ENCODE measurements at places on chromosomes 4 and X.

GRCh38 chrX:144586756-144587155, 660.5 kb upstream of the SPANXN1 start:
- DNase-seq: no peak

DNA sequence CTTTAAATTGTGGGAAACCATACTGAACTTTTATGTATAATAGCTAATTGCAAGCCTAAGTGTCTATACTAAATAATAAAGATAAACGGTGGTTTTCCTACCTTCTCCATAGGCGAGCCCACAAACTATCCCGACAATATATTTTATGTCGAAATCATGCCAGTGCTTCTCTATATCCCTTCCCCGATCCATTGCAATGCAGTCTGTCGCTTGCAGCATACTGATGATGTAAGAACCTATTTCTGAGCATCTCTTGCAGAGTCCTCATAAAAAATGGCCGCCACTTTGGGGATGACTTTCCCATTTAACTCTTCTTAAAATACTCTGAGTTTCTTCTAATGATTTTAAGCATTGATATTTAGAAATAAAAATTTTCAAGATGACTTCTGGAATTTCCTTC, 58.1 kb upstream of the TLR3 start:
- no peak for DNase-seq

GRCh38 chr4:122700178-122700725, 32.3 kb upstream of the BBS12 start:
- DNase-seq: no peak

DNA sequence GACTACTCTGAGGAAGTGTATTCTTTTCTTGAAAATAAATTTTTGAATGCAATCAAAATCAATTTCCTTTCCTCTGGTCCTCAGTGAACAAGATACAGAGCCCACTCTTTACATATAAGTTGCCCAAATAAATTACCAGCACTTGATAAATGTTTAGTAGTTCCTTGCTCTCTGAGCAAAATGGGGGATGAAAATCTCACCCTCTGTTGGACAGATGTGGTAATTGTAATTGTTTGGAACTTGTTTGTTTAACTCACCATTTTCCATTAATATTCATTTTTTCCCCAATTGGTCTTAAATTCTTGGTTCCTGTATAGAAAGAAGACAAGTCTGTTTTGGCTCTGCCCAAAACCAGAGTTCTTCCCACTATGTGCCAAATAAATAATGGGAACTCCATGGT, 146.3 kb downstream of the LDB2 start:
- DNase-seq: no peak

DNA sequence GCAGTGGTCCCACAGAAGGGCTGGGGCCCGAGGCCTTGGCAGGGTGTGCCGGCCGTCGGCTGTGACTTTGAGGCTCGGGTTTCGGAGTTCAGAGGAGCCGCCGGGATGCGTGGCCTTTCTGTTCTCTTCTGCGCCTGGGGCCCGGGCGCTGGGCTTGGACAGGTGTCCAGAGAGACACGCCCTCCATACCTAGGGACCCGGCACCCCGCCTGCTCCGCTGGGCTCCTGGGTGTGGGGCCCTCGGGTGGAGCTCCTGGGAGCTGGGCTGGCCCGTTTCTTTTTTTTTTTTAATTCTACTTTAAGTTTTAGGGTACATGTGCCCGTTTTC, 11.3 kb downstream of the FGFRL1 start:
- no peak for DNase-seq

GRCh38 chr4:120922381-120923206, at the start of gene PRDM5:
Gene PRDM5, minus strand, starts transcription at chr4:120922726. Its CDS starts 118 bp downstream, at chr4:120922608.
- peak; percentile 54 for DNase-seq

DNA sequence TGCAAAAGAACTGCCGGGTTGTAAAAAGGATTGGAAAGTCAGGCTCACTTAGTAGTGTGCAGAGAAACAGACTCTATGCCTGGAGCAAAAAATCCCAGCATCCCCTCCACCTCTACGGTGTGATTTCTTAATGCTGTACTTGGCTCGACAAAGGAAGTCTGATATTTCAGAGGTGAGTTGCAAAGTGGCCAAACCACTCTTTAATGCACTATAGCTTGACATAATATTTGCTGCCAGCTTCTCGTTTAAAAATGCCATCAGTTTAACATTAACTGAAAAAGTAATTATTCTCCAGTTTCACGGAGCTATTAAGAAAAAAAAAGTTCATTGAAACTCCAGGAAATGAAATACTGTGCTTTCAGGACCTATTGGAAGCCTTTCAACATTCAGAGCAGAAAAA, 448.3 kb upstream of the ZFP42 start:
- DNase-seq: no peak

GRCh38 chr4:25090516-25090915, 59.8 kb upstream of the LGI2 start:
- DNase-seq: no peak

GRCh38 chr4:86536151-86536550, 58.0 kb upstream of the PTPN13 start:
- DNase-seq: no peak

DNA sequence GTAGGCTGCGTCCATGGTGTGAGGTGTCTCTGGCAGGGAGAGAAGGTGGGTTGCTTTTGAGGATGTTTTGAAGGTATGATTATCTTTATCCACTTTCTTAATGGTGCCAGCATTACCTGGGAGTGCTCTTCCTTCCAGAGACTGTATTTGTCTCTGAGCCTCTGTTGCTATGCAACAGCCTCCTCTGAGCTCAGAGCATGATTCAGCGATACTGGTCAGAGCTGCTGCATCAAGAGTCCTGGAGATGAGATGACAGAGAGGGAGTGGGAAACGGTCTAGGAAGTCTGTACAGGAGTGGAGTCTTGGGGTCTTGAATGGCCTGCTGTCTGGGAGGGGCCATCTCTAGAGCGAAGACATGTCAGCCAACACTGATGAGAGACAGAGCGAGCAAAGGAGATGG, 104.4 kb upstream of the RAB40AL start:
- no peak for DNase-seq

DNA sequence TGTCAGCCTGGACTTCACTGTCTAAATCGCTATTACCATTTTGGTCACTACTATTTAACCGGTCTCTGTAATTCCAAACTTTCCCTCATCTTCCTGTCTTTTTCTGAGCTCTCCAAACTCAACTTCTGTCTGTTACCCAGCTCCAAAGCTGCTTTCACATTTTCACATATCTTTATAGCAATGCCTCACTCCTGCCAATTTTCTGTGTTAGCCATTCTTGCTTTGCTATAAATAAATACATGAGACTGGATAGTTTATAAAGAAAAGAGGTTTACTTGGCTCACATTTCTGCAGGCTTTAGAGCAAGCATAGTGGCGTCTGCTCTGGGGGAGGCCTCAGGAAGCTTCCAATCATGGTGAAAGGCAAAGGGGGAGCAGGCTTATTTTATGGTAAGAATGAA, 368.3 kb upstream of the GNPDA2 start:
- DNase-seq: no peak

DNA sequence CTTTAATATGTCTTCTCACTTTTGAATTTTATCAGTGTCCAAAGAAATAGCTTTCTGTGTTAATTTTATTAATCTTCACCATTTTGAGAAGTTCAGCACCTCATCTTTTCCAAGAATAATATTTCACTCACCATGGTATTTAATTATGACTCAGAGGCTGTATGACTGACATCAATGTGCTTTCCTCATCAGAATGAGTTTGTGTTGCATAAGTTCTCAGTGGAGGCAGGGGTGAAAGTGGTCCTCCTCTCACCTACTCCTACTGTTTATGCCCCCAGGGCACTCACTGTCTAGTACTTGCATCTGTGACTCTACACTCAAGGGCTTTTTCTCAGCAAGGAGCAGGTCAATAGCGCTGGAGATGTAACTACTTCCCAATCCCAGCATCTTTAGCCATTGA, 905.3 kb upstream of the INTU start:
- DNase-seq: no peak

GRCh38 chr4:7938266-7938608, 1.4 kb downstream of the AFAP1 start:
- no peak for DNase-seq

- no peak for DNase-seq
These were observed 80.7 kb downstream of the ZAR1 start for GRCh38 chr4:48570646-48571220.

GRCh38 chr4:136390824-136391223, 1141.5 kb downstream of the PCDH18 start:
- no peak for DNase-seq

GRCh38 chr4:85107553-85107952, 141.1 kb upstream of the WDFY3 start:
- DNase-seq: peak; percentile 51

DNA sequence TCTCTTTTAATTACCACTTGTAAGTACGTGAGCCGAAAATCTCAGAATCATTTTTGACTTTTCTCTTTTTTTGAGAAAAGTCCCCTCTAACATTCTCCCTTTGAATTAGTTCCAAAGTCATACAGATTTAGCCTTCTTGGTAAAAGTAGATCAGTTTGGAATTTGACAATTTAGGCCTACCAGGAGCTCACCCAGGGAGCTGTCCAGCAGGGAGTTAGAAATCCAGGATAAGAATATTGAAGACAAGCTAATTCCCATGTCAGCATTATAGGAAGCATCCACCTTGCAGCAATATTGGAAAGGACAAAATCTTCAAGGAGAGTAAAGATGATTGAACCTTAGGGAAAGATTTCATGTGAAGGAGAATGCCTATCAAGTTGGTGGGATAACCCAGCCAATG, 352.2 kb upstream of the CPEB2 start:
- DNase-seq: no peak

GRCh38 chr4:87632469-87632868, 17.6 kb upstream of the DMP1 start:
- no peak for DNase-seq

- DNase-seq: no peak
These were observed 252.8 kb upstream of the SLC7A11 start for GRCh38 chr4:138494931-138495330.

DNA sequence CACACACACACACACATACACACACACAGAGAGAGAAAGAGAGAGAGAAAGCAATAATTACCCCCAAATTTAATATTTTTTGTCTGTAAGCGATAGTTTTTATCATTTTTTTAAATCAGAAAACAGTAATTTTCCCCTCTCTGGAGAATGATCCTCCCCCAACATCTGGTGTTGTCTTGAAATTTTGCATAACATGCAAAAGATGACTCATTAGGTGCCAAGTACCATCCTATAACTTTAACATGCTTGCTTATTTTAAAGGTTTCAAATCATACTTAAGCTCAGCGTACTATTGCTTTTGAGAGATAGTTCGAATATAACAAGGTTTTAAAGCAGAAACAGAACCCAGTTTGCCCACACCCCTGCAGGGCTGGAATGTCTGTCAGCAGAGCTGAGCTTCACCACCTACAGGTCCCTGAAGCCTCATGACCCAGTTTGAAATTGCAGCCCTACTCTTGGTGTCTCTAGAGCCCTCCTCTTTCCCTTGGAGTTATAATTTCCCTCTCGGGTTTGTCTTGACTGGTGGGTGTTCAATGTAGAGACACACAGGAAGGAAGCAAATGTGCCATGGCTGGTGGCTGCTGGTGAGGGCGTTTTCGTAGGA, 175.0 kb upstream of the HS3ST1 start:
- no peak for DNase-seq

- DNase-seq: peak; percentile 28
These were observed 81.4 kb downstream of the CEP44 start for GRCh38 chr4:174365018-174365587.

DNA sequence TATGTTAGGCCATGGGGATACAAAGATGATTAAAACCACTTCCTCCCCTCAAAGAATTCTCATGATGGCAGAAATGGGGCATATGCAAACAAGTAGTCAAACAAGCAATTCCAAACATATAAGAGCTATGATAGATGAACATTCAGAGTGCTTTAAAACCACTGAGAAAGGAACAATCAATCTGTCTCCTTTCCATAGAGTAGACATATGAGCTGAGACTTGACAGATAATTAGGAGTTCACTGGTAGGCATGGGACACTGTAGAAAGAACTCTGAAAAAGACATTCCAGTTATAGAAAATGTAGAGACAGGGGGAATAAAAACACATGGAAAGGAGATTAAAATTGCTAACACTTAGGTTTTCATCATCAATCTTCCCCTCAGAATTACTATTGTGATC, 372.8 kb downstream of the KLHL4 start:
- no peak for DNase-seq

GRCh38 chrX:80237072-80237471, 183.2 kb upstream of the TENT5D start:
- no peak for DNase-seq

- DNase-seq: no peak
These were observed 68.9 kb downstream of the SMIM20 start for GRCh38 chr4:25982962-25983361.

DNA sequence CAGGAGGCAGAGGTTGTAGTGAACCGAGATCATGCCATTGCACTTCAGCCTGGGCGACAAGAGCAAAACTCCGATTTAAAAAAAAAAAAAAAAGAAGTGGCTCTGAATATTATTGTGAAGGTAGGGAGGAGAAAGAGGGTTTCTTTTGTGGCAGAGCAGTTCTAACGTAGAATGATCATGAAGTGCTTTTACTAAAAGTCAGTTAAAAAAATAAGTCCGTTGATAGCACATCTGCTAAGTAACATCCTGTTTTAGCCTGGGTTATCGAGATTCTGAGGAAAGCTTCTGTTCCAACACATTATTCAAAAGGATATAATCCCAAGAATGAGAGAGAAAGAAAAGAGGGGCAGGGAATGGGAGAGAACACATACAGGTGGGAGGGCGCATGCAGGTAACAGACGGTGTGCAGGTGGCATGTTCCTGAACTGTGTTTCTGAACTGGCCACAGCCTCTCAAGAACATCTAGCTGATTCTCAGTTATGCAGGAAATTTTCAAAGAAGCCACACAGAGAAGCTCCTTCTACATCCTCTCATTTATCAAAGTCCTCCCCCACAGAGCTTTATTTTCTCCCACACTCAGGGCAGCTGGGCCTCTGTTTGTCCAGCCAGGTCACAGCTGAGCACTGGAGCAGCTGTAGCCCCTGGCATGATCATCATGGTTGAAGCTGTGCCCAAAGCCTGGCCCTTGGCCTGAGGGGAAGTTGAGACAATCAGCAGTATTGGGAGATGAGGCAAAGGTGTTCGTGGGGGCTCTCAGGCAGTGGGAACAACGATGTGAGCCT, 342.3 kb downstream of the ZNF674 start:
- DNase-seq: no peak

GRCh38 chr4:23353200-23353599, 536.6 kb downstream of the PPARGC1A start:
- DNase-seq: no peak

DNA sequence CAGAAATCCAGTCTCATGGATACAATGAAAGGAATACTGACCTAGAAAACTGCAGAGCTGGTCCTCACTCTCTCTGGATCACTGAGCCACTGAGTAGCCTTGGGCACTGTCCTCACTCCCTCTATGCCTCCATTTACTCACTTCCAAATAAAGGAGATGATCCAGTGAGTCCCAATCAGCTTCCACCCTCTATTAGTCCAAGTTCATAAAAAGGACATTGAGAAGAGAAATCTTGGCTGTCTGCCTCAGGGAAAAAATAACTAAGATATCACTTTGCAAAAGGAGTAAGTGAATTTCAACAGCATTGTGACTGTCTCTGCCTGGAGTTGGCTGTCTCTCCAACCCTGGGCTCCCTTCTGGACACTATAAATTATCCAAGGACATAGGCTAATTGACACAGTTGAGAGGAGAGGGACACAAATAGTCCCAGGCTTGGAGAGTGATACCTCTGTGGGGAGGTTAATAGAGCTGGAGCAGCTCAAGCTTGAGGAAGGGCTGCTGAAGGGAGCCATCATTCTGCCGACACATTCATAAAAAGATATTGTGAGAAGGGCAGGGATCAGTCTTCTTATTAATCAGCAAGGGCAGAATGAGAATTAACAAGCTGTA, 572.3 kb downstream of the RAB28 start:
- no peak for DNase-seq
